ENCODE measurements at places on chromosomes 13 and 19.

GRCh38 chr13:39567569-39567968, 35.4 kb downstream of the LHFPL6 start:
- no peak for DNase-seq

DNA sequence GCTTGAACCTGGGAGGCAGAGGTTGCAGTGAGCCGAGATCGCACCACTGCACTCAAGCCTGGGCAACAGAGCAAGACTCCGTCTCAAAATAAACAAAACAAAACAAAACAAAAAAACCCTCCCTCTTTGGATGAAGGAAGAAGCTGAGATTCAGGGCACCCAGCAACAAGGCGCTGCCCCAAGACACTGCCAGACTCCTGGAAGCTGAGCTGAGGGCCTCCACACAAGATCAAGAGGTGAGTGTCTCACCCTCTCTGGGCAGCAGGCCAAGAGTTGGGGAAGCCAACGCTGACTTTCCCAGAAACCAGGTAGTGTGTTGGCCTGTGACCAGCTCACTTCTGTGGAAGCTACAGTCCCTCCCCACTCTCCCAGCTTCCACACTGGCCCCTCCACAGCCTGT, 3.7 kb upstream of the TYROBP start:
- DNase-seq: no peak

GRCh38 chr19:8505680-8506401, 3.4 kb upstream of the PRAM1 start:
- peak; percentile 41 for DNase-seq

- no peak for DNase-seq
Observed at GRCh38 chr19:36421749-36422481, 3.5 kb upstream of the ZFP82 start.

DNA sequence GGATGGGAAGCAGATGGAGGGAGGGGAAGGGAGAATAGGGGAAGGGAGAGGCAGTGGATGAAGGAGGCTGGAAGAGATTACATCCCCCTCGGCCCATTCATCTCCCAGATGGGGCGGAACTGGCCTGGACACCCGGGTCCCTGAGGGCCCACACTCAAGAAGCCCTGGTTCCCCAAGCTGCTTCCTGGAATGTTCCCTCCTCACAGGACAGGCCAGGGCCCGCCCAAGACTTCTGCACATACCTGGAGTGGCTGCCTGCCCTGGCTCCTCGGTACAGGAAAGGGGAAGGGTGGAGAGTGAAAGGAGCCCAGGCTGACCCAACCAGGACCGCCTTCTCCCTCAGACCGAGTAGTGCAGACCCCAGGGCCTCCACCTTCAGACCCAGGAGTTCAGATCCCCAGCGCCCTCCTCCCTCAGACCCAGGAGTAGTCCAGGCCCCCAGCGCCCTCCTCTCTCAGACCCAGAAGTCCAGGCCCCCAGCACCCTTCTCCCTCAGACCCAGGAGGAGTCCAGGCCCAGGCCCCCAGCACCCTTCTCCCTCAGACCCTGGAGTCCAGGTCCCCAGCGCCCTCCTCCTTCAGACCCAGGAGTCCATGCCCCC, 489 bp downstream of the NTF4 start:
- no peak for DNase-seq

- DNase-seq: no peak
Observed at GRCh38 chr13:65913173-65913572, 1317.0 kb downstream of the PCDH9 start.

- DNase-seq: no peak
Observed at GRCh38 chr13:108561149-108561548, 68.3 kb upstream of the MYO16 start.

- peak; percentile 49 for DNase-seq
Observed at GRCh38 chr13:51457086-51457815, 4.4 kb upstream of the INTS6 start.

- DNase-seq: no peak
Observed at GRCh38 chr13:108037348-108037747, 178.0 kb downstream of the LIG4 start.

GRCh38 chr13:41842036-41842620, 118.8 kb downstream of the VWA8 start:
- DNase-seq: peak; percentile 57

DNA sequence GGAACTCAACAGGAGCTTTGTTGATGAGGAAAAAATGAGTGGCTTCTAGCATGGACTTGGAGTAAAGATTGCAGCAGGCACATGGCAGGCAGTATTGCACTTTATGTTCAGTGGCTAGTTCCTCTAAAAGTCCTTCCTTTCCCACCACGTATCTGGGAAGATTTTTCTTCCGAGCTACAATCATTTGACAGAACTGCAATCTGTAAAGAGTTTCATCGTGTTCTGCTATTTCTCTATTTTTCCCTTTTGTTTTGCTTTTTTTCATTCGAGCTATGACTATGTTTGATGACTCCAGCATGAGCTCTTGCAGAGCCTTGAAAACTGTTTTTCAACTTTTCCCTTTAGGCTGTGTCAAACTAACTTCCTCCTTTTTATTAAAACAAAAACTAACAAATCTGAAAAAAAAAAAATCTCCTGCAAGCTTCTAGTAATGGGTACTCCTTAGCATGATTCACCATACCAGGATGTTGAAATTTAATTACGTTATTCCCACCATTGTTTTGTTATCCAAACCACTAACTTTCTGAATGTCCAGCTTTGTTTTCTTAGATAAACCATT, 12.3 kb downstream of the CLDN10 start:
- peak; percentile 94 for DNase-seq

DNA sequence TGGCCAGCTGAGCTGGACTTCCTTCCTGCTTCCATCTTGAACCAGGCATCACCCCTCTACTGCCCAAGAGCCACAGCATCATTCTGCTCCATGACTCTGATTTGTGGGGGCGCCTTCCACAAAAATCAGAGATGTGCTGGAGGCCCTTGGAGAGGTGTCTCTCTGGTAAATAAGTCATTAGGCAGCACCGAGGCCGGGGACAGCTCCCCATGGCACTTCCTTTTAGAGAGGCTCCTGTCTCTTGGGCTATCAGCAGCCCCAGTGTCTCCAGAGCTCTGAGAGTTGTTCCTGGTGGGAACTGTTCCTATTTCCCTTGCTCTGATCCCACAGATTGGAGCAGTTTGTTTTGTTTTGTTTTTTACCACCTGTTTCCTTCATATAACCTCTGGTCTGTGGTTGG, 19.9 kb downstream of the NWD1 start:
- no peak for DNase-seq

Data from inflammatory macrophage (primary cell).